CD4-positive, alpha-beta T cell treated with Interleukin-21 for 1 hour (primary cell): ENCODE measurements at places on chromosomes 6 and 20.

GRCh38 chr20:37336369-37337207, 9.4 kb upstream of the SRC start:
- DNase-seq, result peak; percentile 51

DNA sequence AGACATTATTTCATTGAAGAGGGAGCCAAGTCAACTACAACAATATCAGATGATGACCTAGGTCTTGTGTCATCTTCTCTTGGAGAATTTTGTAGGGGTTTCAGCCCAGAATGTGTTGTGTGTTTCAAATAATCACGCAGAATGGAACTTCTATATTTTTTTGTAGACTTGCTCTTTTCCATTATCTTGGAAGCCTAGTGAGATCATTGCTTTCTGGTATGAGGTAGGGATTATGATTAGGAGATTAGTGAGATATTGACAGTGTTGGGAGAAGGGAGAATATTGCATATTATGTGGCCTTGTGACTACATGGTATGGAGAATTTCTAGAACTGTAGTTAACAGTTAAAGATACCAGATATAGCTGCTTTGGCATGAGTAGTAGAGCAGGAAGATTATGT, 423.6 kb upstream of the PLCB4 start:
- DNase-seq, result no peak

GRCh38 chr20:723756-724155, 44.5 kb downstream of the SLC52A3 start:
- no peak for DNase-seq

- DNase-seq, result no peak
Observed at GRCh38 chr20:5825130-5825719, 75.0 kb downstream of the SHLD1 start.

DNA sequence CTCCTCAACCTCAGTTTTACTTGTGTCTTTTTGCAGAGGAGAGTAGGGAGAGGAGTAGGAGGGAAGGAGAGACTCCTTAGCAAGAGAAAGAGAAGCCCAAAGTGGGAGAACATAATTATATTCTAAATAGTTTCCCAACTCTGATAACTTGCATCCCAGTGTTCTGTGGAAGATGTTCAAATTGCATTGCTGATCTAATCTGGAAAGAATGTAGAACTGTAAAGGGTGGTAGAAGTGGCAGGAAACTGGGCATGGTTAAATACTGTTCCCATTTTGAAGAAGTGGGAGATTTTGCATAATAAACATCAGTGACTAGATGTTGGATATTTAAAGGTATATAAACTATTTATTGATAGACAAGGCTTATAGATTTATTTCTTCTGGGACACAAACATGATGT, 42.6 kb upstream of the HMGN3 start:
- no peak for DNase-seq

- no peak for DNase-seq
Observed at GRCh38 chr20:24337069-24337468, 132.4 kb upstream of the SYNDIG1 start.

DNA sequence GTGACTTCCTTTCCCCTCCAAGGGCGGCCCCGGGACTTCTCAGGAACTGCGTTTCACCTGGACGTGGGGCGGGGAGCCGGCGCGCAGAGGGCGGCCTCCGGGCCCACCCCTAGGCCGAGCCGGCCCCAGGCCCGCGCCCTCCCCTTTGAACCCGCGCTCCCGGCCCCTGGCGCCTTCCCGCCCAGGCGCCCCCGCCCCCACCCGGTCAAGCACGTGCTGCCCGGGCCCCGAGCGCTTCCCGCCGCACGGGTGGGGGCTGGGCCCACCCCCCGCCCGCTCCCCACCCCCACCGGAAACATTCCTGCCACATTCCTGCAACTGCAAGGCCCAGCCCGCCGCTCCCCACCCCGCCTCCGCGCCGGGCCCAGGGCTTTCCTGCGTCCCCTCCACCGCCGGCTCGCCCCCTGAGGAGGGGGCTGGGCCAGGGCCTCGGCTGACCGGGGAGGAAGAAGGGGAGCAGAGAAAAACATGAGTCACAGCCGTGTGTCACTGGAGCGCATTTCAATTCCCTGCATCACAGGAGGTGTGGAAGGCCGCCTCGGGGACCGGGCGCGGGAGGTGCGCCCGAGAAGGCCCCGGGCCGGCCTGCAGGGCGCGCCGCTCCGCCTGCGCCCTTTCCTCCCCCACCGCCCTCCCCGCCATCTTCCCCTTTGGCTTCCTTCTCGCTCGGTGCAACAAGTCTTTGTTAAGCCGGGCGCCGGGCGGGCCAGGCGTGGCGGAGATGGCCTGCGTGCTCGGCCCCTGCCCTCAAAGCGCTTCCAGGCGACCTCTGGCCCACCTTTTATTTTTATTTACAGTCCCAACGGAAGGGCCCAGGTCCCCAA, 1.2 kb upstream of the HMGA1 start:
- DNase-seq, result peak; percentile 69

- DNase-seq, result no peak
Observed at GRCh38 chr20:40335437-40335836, 353.6 kb downstream of the MAFB start.

GRCh38 chr20:61548069-61548468, 296.0 kb downstream of the CDH4 start:
- no peak for DNase-seq

- DNase-seq, result no peak
Observed at GRCh38 chr20:39698752-39699151, 736.6 kb downstream of the DHX35 start.

GRCh38 chr6:44222486-44223318, 693 bp upstream of the SLC29A1 start:
- DNase-seq, result no peak

DNA sequence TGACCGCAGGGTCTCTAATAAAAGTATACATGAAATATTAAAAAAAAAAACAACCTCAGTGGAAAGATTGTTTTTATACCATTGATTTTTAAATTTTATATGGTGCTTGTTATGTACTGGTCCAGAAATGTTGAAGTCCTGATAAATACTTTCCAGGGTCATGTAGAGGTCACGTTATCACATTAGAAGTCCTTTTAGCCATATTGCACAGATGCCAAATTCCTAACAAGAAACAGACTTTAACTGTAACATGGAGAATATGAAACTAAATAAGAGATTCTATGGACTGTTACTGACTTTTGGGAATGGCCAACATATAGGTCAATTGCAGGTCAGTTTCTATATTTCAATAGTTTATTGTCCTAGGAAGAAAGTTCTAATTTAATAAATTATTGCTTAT, 89.0 kb downstream of the ADGRB3 start:
- DNase-seq, result no peak

DNA sequence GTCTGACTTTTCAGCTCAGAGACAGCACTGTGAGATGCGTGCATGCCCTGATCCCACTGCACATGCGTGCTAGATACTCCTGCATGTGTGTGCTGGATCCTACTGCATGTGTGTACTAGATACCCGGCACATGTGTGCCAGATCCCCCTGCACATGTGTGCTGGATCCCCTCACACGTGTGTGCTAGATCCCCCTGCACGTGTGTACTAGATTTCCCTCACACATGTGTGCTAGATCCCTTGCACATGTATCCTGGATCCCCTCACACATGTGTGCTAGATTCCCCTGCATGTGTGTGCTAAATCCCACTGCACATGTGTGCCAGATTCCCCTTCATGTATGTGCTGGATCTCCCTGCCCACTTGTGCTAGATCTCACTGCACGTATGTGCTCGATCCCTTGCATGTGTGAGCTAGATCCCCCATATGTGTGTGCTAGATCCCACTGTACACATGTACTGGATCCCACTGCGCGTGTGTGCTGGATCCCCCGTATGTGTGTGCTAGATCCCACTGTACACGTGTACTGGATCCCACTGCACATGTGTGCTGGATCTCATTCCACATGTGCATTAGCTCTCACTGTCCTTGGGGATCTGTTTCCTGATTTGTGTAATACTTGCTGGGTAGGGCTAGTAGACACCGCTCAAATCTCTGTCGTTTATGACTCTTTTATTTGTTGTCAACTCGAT, 214.6 kb downstream of the SMOC2 start:
- DNase-seq, result no peak

DNA sequence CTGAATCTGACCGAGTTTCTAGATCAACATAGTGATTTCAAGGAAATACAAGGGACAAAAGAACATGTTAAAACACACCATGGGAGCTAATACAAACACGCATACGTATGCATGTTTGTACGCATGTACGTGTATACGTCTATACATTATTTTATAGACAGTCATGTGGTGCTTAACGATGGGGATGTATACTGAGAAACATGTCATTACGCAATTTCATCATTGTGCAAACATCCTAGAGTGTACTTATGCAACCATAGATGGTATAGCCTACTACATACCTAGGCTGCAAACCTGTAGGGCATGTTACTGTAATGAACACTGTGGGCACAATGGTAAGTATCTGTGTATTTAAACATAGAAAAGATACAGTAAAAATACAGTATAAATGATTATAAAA, 25.0 kb upstream of the NELFCD start:
- no peak for DNase-seq

DNA sequence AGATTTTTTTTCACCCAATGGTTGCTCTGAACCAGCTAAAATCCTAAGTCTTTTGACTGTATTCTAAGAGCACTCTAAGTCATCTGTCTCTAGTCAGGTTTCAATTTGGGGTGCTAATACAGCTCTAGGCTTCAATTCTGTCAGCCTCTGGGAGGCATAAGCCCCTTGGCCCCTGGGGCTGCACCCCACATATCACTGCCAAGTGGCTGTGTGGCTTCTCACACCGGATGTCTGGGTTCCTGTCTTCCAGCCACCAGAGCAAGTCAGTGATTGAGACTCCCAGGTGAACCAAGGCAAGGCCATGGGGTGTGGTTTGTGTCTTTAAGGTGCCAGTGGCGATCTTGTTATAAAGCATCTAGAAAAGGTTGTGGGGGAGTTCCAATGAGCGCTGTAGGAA, 136.5 kb downstream of the TMEM242 start:
- peak; percentile 13 for DNase-seq

- no peak for DNase-seq
Observed at GRCh38 chr6:85047818-85048217, 283.4 kb upstream of the TBX18 start.

DNA sequence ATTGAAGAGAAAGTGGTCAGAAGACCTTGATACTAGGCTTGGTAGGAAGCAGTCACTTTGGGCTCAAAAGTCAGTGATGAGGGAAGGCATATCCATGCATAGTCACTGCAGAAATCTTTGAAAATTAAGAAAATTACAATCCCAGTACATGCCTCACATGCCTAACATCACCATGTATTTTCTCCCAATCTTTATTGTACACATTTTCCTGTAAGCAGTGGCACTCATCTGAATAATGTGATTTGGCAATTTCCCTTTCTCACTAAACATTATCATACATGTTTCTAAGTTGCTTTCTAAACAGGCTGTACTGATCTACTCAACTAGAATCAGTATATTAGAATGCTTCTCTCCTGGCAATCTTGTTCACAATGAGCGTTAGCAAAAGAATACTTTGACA, 280.7 kb upstream of the SUPT3H start:
- no peak for DNase-seq

DNA sequence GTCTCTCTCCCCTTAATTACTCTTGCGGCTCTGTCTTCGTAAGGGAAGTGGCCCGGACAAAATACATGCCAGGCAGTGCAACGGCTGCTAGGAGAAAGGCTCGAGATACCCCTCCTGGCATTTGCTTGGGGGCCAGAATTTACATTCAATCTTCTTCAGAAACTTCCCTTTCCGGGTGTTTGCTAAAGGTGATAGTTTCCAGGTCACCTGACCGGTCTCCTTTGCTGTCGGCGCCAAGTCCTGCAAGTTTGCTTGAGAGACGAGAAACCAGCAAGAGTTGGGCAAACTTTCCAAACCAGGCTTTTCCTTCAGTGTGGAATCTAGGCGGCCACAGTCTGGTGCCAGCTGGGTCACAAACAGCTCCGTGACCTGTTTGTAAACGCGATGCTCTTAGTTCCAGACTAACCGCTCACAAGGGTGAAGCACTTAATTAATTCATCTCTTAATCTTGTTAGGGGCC, 563 bp upstream of the SRSF3 start:
- DNase-seq, result peak; percentile 66

- no peak for DNase-seq
Observed at GRCh38 chr6:136035378-136036070, 184.0 kb downstream of the PDE7B start.

DNA sequence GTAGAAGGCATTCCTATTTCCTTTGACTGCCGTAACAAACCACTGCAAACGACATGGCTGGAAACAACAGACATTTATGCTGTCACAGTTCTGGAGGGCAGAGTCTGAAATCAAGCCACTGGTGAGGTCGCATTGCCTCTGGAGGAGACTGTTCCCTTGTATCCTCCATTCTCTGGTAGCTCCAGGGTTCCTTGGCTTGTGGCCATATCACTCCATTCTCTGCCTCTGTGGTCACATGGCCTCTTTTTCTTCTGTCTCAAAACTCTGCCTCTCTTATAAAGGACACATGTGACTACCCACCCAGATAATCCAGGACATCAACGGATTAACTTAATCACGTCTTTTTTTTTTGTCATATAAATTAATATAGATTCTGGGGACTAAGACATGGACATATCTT, 84.4 kb downstream of the LYRM2 start:
- no peak for DNase-seq

GRCh38 chr6:131950767-131951575, at the start of gene CCN2:
Gene CCN2, minus strand, starts transcription at chr6:131951372. Its CDS starts 200 bp downstream, at chr6:131951172.
- no peak for DNase-seq

DNA sequence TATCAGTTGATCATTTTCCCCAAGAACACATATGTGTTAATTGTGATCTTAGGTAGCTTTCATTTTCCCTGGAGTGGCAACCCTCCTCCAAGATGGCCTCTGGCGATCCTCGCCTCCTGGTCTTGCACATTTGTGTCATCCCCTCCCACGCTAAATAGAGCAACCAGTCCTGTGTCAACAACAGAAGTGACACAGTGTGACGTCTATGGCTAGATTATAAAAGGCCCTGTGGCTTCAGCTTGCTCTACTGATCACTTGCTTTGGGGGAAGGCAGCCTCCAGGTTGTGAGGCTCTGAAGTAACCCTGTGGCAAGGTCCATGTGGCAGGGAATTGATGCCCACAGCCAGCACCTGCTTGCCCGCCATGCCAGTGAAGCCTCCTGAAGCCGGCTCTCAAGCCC, 30.6 kb upstream of the PPP1R14C start:
- DNase-seq, result no peak

- DNase-seq, result no peak
Observed at GRCh38 chr20:8293750-8294149, 161.7 kb downstream of the PLCB1 start.
